ENCODE measurements at places on chromosomes 2 and 18.

- DNase-seq = no peak
Measured at GRCh38 chr18:48409591-48410094, 460 bp upstream of the ZBTB7C start.

- DNase-seq = peak; percentile 25
Measured at GRCh38 chr2:186201371-186201770, 284.7 kb upstream of the ZC3H15 start.

DNA sequence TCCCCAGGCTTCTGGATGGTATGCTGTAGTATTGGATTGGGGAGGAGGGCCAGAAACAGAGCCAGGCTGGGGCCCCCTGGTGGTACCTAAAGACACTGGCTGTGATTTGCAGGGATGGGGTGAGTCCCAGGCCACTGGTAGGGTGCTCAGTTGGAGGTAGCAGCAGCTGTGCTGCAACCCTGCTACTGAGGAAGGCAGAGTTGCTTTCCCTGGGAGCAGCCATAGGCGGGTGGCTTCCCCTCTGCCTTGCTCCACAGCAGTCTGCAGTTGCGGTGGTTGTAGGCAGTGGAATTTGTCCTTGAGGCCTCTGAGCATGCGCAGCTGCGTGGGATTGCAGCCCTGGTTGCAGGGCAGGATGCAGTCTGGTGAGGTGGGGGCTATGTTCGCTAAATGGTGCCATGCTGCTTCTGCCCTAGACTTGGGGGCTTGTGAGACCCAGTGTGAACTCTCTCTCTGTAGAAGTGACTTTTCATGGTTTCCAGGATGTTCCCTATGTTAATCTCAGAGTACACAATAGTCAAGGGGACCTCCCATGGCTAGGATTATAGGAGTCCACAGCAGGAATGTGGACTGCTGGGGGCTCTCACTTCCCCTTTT is 443.5 kb downstream of the XIRP2 start:
- DNase-seq = no peak

DNA sequence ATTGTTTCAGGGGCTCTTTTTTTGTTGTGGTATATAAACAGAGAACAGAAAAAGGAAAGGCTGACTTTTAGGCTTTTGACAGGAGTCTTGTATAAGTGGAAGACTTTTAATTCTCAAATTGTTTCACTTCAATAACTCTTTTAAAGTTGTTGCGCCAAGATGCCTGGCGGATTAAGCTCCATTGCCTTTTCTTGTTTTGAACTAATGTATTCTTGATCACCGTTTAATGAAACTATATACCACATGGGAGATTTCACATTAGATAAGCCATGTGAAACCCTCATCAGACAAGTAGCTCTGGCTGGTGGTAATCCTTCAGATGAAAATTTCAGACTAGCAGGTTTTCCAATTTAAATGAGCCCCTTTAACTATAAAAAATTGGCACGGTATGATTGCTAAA is 257.4 kb downstream of the CCDC178 start:
- no peak for DNase-seq

- DNase-seq = no peak
Measured at GRCh38 chr2:10906926-10907625, 4.7 kb upstream of the KCNF1 start.

DNA sequence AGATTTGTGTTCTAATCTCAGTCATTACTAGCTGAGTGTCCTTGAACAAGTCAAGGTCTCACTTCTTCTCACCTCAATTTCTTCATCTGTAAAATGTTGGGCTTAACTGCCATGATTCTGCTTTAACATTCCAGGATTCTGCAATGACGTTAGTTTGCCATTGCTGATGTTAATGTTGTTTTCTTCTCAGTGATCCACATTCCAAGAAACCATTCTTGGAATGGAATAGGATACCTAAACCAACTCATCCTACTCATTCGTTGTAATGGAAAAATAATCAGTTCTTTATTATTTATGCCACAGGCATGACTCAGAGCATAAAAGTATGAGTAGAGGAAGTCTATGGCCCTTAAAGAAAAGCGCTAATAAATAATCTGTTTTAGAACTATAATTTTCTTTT is 140.2 kb upstream of the ETAA1 start:
- DNase-seq = peak; percentile 78

DNA sequence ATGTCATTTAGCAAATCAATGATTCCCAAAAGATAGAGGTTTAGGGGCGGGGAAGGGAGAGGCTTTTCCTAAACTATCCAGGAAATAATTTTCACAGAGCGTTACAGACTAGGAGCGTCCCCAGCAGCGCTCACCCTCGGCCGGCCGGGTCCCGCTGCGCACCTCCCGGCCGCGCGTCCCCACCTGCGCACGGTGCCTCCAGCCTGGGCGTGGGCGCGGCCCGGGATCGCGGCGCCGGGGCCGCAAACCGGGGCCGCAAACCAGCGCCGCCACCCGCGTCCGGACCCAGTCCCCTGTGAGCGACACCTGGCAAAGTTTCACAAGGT is 684 bp upstream of the ZCCHC2 start:
- no peak for DNase-seq

DNA sequence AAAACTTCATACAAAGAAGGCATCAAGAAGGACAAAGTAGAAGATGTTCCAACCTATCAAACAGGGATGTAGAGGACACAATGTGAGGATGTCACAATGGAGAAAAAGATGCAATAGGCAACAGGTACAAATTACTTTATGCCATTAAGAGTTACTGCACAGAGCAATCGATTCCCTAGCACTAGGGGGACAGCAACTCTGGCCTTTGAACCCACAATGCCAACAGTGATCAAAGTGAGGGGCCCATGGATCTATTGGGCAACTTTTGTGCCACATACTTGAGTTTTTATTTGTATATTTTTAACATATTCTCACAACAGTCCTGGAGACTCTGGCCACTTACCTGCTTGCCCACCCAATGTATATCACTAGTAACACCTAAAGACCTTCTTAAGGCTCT is 220.2 kb downstream of the HNMT start:
- no peak for DNase-seq

DNA sequence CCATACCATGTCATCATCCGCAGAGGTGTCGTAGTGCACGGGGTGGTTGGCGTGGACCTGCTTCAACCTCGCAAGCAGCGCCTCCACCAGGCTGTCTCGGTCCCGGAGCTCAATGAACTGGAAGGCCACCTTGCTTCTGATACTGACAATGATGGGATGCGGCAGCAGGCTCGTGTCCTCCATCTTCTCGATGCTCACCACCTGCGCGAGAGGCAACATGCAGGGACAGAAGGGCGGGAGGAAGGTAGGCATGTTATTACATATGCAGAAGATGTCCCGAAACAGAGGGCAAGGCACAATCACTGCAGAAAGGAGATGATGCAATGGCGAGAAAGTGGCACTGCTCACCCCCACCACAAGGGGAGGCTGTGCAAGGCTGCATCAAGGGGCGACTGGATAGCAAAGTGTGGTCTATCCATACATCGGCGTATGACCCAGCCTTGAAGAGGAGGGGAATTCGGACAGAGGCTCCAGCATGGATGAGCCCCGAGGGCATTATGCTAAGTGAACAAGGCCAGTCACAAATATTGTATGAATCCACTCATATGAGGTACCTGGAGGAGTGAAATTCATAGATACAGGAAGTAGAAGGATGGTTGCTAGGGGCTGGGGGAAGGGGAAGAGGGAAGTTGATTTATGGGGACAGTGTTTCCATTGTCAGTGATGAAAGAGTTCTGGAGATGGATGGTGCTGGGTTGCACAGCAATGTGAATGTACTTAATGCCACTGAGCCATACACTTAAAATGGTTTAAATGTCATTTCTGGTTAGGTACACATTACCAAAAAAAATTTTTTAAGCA is 36.6 kb downstream of the RPL31 start:
- DNase-seq = peak; percentile 19

GRCh38 chr18:70781860-70782453 is 493.1 kb downstream of the SOCS6 start:
- DNase-seq = peak; percentile 50

DNA sequence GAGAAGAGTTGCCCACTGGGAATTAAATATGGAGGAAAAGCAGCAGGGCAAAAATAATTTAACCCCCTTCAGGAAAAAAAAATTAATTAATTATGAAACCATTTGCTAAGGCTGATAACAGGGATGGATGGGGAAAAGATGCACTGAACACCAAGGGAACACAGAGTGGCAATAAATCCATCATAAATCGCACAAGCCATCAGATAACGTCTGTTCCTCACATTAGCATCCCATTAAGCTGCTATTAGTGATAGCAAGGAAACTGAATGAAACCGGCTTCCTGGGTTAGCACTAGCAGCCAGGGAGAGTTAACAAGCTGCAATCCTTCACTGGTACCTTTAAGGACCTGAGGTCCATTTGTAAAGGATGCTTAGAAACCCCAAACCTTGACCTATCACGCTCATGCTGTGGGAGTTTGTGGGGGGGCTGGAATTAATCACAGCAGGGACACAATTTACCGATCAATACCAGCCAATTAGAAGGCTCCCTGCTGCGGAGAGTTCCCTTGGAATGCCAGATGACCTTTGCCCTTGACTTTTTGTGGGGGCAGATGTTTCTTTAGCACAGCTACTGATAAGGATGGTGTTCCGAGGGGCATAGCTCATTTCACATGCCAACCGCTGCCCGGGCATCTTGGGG is 175.5 kb upstream of the KLF7 start:
- DNase-seq = no peak
